ENCODE measurements at places on chromosomes 7 and 10.

- DNase-seq = no peak
These were observed 34.3 kb downstream of the SLC25A13 start for GRCh38 chr7:96287559-96287958.

- peak; percentile 14 for DNase-seq
These were observed 53.9 kb downstream of the WIPF3 start for GRCh38 chr7:29860186-29860585.

GRCh38 chr7:6178298-6179029 lies 94.0 kb downstream of the CYTH3 start:
- peak; percentile 29 for DNase-seq

DNA sequence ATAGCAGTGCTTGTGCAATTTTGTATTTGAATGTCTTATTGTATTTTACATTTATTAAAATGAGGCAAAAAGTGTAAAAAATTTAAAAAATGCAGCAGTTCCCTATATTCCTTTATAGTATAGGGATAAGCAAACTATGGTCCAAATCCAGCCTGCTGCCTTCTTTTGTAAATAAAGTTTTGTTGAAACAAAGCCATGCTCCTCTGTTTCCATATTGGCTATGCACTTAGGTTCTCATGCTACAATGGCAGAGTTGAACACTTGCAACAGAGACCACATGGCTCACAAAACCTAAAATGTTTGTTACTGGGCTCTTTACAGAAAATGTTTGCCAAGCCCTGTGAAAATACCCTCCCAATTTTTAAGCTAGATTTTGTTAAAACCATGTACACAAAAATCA lies 50.1 kb downstream of the ARHGAP12 start:
- DNase-seq = no peak
